ENCODE measurements at places on chromosomes 1 and 21. TPM values are rescaled to one million over a fixed set of nuclear protein-coding genes. Genes with fewer than 3 reads are reported as not detected.

ARHGEF16 gene
- total RNA-seq = not detected

FLG gene
- total RNA-seq = not detected

SPRR3 gene
- total RNA-seq = not detected

CFAP107 gene
- not detected for total RNA-seq

VHLL gene
- total RNA-seq = not detected

NBPF6 gene
- total RNA-seq = not detected

SYCP1 gene
- not detected for total RNA-seq

NOS1AP gene
- 0.59 TPM for total RNA-seq
